PC-3 (cell line): ENCODE measurements at places on chromosomes 16 and 17. TPM values are rescaled to one million over a fixed set of nuclear protein-coding genes. Genes with fewer than 3 reads are reported as not detected.

DNA sequence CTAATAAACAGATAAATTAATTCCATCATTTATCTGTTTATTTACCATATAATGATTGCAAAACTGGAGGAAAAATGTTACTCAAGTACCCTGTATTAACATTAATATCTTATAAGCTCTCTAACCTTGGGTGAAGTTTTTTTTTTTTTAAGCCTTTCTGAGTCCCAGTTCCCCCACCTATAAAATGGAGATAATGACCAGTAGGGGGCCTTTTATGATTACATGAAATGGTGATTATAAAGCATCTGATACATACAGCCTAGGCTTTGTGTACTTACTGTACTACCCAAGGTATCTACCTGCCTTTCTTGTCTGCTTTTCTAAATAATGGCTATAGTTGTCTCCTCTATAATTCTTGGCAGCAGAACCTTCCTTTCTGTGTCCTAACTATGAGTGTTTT, 22.6 kb downstream of the LRRC36 start:
- no peaks in the 10 kb centered on the region for H3K27me3 ChIP-seq
- peak; percentile 61 for DNase-seq
- H3K4me1 ChIP-seq: peaks cover 25% of the 10 kb centered on the region
- no peaks in the 10 kb centered on the region for H3K36me3 ChIP-seq
- H3K4me3 ChIP-seq: no peak overlapping the region

Gene CLDN7
- 147 and 180 TPM in 2 replicates for total RNA-seq

- no peak overlapping the region for H3K4me3 ChIP-seq
- no peaks in the 10 kb centered on the region for H3K27me3 ChIP-seq
- no peaks in the 10 kb centered on the region; the same call in 1 of the 2 replicates for H3K4me1 ChIP-seq
- H3K36me3 ChIP-seq: no peaks in the 10 kb centered on the region
- no peak overlapping the region for H3K27ac ChIP-seq
Observed at GRCh38 chr16:57481421-57481820, 4.9 kb downstream of the DOK4 start.

Gene SGCA
- not detected in 2 replicates for total RNA-seq
